Right lobe of liver (tissue), 6 donors: ENCODE measurements at places on chromosomes 6 and 20. TPM values are rescaled to one million over a fixed set of nuclear protein-coding genes. Genes with fewer than 3 reads are reported as not detected.

DNA sequence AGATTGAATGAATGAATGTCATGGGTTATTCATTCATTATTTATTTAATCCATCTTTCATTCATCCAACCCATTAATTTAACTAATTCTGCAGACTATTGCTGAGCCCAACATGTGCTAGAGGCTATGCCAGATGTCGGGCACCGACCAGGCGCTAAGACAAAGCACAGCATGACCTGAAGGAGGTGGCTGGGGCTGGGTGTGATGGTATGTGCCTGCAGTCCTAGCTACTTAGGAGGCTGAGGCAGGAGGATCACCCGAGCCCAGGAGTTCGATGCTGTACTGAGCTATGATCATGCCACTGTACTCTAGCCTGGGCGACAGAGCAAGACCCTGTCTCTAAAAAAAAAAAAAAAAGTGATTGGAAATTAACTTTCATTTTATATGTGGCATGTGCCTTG is 5.7 kb upstream of the SLC22A7 start:
- DNase-seq = no peak

GRCh38 chr6:21634582-21634981 is 41.0 kb downstream of the SOX4 start:
- no peak for DNase-seq

DNA sequence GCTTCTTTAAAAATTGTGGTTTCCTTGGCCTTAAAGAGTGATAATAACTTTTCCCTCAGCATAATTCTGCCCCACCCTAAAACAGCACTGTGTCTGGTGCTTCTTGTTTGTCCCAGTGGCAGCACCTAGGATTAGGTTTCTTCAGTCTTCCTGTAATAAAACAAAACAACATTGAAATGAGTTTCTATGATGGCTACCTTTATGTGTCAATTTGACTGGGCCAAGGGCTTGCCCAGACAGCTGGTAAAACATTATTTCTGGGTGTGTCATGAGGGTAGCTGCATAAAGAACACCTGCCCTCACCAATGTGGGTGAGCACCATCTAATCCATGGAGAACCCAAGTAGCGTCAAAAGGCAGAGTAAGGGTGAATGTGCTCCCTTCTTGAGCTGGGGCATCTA is 117.8 kb downstream of the QRSL1 start:
- no peak for DNase-seq

DNA sequence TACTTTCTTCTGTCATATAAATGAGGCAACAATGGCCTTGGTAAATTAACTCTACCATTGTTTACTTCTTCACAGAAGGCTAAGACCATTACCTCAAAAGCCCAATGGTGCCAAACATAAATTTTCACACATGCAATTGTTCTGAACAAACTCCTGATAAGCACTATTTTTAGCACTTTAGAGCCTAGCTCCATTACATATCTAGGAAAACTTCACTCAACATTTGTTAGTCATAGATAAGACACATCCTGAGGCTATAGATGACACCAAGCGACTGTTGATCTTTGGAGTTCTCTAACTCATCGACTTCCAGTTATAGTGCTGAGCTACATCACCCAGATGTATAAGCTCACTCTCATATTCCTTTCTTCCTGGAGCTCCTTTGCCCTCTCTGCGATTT is 245.9 kb downstream of the EYS start:
- DNase-seq = no peak

DNA sequence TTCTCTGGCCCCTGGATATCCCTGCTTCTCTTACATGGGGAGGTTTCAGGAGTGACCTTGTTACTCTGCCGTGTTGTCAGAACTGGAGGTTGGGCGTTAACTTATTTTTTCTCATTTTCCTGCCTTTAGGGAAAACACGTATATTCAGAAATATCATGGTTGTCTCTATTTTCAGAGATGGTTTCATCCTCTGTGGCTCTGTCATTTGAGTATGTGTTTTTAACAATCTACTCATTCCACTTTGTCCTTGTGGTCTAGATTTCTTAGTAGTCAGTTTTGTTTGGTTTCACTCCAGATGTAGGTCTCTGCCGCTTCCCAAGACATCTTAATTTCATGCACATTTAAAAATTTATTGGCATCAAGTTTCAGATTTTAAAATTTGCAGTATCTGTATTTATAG is 45.9 kb downstream of the KCNS1 start:
- no peak for DNase-seq

GRCh38 chr6:10534419-10534762 is 13.2 kb downstream of the GCNT2 start:
- no peak for DNase-seq

- no peak for DNase-seq
Measured at GRCh38 chr20:49704932-49705336, 8.7 kb downstream of the B4GALT5 start.

GRCh38 chr20:1995531-1996310 is 1.9 kb upstream of the PDYN start:
- no peak for DNase-seq

DNA sequence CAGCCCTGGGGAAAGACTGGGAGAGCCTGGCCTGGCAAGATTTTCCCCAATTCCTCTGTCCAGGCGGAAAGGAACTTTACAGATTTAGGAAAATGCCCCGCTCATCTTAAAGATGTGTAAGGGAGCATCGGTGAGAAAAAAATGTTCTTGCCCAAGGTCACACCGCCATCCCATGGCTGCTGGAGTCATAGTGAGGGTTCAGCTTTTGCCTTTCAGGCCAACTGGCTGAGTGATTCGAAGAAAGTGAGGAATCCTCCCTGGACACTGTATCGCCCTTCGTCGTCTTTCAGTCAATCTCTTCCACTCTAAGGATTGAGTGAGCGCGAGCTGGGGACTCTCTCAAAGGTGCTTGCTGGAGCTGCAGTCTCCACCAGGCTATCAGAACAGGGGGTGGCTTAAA is 1.4 kb downstream of the WFDC2 start:
- no peak for DNase-seq

GRCh38 chr6:113351173-113351834 is 505.8 kb upstream of the MARCKS start:
- DNase-seq = no peak

DNA sequence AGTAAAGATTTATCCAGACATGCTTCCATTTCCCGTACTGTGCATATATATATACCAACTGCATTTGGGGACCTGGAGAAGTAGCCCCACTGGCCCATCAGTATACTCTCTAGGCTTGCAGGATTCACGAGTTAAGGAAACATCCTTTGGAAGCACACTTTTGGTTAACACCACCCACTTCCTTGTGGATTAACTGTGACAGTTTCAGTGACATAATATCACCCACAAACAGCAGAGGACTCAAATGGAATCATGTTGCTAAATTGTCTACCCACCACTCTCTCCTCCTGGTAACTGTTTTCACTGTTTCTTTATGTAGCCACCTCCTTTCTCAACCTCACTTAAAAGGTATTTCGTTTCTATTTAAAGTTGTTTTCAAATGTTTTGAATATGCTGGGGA is 55.0 kb downstream of the PROKR2 start:
- DNase-seq = no peak

Gene SEMG1
- not detected for total RNA-seq

Gene TRIM31
- 0.40 TPM for total RNA-seq

Gene SLC29A1
- total RNA-seq = 27.4 TPM

Gene PLEKHG1
- 13.4 TPM for total RNA-seq

Gene PTK6
- total RNA-seq = 0.78 TPM

Gene RIMS1
- total RNA-seq = not detected

Gene SIRPB2
- total RNA-seq = 2.1 TPM

Gene SCUBE3
- 0.11 TPM for total RNA-seq

Gene CSE1L
- total RNA-seq = 30.5 TPM
